ENCODE measurements at places on chromosomes 4 and X. TPM values are rescaled to one million over a fixed set of nuclear protein-coding genes. Genes with fewer than 3 reads are reported as not detected.

Gene TBC1D1
- total RNA-seq, result 176 TPM

Gene BBS12
- total RNA-seq, result 1.1 TPM

Gene ADH1B
- 134 TPM for total RNA-seq

Gene ARMCX1
- total RNA-seq, result 11.6 TPM

DNA sequence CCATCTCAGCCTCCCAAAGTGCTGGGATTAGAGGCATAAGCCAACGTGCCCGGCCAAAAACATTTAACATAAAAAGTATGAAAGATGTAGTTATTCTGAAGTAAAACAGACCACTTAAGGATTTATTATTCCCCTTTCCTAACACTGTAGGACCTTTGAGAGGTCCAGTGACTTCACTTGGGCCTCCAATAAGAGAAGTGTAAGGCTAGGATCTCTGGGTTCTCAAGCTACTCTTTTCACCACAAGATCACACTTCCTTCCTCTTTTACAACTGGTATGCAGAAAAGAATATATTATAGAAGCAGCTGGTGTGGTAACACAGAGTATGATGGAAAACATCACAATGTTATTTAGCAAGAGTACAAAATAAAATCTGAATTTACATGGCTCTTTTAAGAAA lies 30.2 kb upstream of the CCNG2 start:
- H3K4me1 ChIP-seq, result no peaks in the 10 kb centered on the region
- H3K4me3 ChIP-seq, result no peak overlapping the region
- DNase-seq, result no peak

DNA sequence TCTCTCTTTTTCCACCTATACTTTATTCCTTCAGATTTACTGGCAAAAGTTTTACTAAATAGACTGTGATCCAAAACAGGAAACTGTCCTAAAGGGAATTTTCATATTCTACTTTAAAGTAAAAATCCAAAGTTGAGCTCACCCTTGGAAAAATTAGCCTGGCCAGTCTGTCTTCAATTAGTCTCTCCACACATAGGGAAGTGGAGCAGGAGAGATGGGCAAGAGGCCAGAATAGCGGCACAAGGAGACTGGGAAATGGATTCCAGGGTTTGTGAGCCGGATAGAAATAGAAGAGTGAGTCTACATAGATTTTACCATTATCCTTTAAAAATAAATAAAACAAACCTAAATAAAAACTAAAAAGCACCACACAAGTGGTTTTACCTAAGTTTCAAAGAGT lies 16.2 kb upstream of the FRMD7 start:
- no peak for DNase-seq
- no peaks in the 10 kb centered on the region for H3K4me1 ChIP-seq
- no peaks in the 10 kb centered on the region for H3K36me3 ChIP-seq

DNA sequence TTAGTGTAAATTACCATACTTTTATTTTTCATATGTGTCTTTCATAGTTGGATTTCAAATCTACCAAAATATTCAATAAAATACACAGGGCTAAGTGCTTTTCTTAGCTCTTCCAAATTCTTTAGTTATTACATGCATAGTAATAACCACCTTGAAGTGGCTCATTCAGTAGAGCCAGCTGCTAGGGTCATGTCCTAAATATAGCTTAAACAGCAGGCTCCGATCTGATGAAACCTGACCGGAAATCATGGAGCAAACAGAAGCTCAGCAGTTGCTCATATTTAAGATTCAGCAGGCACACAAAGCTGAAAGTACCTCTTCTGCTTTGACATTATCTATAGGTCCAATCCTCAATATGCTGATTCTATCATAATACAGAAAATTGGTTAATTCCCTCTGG lies 1470.4 kb downstream of the ADGRL3 start:
- peaks cover 13% of the 10 kb centered on the region for H3K4me1 ChIP-seq
- no peaks in the 10 kb centered on the region for H3K27me3 ChIP-seq
- no peak overlapping the region for H3K4me3 ChIP-seq
- H3K27ac ChIP-seq, result no peak overlapping the region
- no peak for DNase-seq
- no peaks in the 10 kb centered on the region for H3K36me3 ChIP-seq

DNA sequence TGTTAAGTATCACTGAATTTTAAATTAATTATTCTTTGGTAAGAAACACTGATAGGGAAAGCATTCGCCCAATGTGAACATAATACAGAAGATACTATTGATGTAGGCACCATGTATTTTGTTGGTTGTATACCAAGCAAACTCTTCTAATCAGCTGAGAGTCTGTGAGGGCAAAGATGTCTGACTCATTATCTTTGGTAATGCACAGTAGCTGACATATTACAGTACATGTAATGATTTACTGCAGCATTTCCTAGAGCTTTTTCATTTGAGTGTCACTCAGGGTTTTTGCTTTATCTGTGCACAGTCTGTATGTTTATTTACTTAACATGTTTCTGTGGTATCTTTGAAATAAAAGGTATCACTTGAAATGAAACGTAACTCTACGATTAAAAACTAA lies 49.2 kb downstream of the CENPVL3 start:
- H3K27ac ChIP-seq, result no peak overlapping the region
- no peaks in the 10 kb centered on the region for H3K4me1 ChIP-seq
- DNase-seq, result no peak
- H3K27me3 ChIP-seq, result no peaks in the 10 kb centered on the region
- H3K36me3 ChIP-seq, result no peaks in the 10 kb centered on the region

DNA sequence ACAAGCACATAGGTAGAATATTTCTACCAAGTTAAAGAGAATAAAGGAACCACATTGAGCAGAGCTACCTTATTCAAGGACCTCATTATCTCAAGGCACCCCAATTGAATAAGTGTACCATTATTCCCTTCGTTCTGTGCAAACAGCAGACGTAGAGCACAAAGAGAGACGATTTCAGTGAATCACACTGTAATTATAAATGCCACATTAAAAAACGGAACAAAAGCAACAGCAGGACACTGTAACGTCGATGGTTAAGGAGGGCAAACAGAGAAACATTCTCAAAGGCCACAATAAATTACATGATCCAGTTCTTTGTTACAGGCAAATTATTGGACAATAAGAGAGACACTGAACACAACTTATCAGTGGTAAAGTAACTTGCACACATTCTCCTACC lies 644.1 kb upstream of the TENM3 start:
- no peak for DNase-seq
- H3K4me1 ChIP-seq, result no peaks in the 10 kb centered on the region
- no peaks in the 10 kb centered on the region for H3K36me3 ChIP-seq
- no peak overlapping the region for H3K27ac ChIP-seq
- no peaks in the 10 kb centered on the region for H3K27me3 ChIP-seq

GRCh38 chr4:81982846-81983540 lies 390.8 kb downstream of the HNRNPD start:
- no peaks in the 10 kb centered on the region for H3K27me3 ChIP-seq
- H3K4me1 ChIP-seq, result no peaks in the 10 kb centered on the region
- no peak for DNase-seq
- H3K36me3 ChIP-seq, result no peaks in the 10 kb centered on the region
